ENCODE measurements at places on chromosomes 4 and X. TPM values are rescaled to one million over a fixed set of nuclear protein-coding genes. Genes with fewer than 3 reads are reported as not detected.

Gene HSFX3
- not detected for total RNA-seq

Gene LYAR
- total RNA-seq: 36.8 TPM

Gene MTM1
- total RNA-seq: 7.6 TPM

Gene FABP2
- total RNA-seq: not detected

Gene ANK2
- 27.9 TPM for total RNA-seq

Gene AFM
- total RNA-seq: not detected

Gene CT45A2
- total RNA-seq: not detected

Gene GAGE12F
- total RNA-seq: 0.82 TPM

Gene VGLL1
- total RNA-seq: not detected

Gene RADX
- total RNA-seq: 3.0 TPM

Gene PTCHD1
- 3.2 TPM for total RNA-seq

Gene TKTL1
- total RNA-seq: 0.53 TPM

Gene SYN1
- total RNA-seq: 7.1 TPM

Gene RTL5
- total RNA-seq: 1.0 TPM

Gene RENBP
- total RNA-seq: 14.0 TPM

Gene RTL9
- 0.07 TPM for total RNA-seq

Gene SORCS2
- total RNA-seq: 5.5 TPM

Gene MAGEA11
- total RNA-seq: not detected

Gene CPEB2
- total RNA-seq: 3.3 TPM

Gene IL3RA
- not detected for total RNA-seq

Gene GATA1
- 0.26 TPM for total RNA-seq

Gene DYNLT3
- 6.1 TPM for total RNA-seq

Gene NSUN7
- 28.9 TPM for total RNA-seq

Gene KLHL13
- 5.9 TPM for total RNA-seq

All from WTC11 (cell line).